ENCODE measurements at places on chromosomes 6 and 20.

- DNase-seq = no peak
These were observed 7.4 kb downstream of the GFOD1 start for GRCh38 chr6:13479971-13480434.

- no peak for DNase-seq
These were observed 5.1 kb upstream of the EPB41L2 start for GRCh38 chr6:131068165-131068564.

DNA sequence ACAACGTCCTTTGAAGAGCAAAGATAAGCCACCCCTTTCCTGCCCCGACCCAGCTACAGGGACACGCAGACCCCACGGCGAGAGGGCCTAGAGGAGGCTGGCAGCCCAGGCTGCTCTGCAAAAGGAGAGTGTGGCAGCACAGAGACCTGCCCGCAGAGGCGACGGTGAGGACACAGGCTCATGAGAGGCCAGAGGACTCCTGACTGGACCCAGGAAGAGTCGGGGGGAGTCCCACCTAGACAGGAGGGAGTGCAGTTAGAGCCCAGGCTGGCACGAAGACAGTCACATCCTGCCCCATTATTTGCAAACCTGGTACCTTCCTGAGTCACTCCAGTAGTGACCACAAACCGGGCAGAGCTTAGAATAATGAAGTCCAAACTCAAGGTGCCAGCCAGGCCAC lies 227.7 kb upstream of the CDH4 start:
- no peak for DNase-seq

DNA sequence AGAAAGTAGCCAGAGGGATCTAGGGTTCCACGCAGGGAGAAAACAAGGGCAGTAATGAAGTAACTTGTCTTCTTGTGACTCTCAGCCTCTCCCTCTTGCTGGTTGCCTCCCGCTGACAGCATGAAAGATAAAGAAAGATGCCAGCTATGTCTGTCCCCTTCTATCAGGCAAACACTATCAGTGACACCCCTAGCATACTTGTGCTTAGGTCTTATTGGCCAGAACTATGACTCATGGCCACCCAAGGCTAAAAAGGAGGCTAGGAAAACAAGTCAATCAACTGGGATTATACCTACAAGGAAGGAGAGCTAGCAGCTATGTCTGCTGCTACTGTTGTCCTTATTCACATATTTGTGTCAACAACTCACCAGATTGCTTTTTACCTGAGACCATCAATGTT lies 206.8 kb upstream of the SOX4 start:
- no peak for DNase-seq

DNA sequence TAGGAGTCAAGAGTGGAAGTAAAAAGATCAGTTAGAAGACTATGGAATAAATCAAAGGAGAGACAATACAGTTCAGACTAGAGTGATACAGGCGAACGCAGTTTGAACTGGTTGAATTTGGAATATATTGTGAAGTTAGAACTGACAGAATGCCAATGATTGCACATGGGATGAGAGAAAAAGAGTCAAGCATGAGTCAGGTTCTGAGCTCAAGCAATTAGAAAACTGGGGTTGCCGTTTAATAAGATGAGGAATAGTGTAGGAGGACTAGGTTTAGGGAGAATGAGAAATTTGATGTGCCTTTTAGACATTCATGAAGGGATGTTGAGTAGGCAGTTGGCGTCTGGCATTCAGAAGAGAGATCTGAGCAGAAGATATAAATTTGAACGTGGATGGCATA lies 8.0 kb downstream of the RNF217 start:
- DNase-seq = no peak

GRCh38 chr20:17995967-17996819 lies 27.4 kb downstream of the MGME1 start:
- DNase-seq = peak; percentile 12

- DNase-seq = no peak
These were observed 184.5 kb downstream of the SYNE1 start for GRCh38 chr6:152452639-152453038.

GRCh38 chr6:137950581-137950980 lies 83.5 kb downstream of the TNFAIP3 start:
- DNase-seq = no peak

DNA sequence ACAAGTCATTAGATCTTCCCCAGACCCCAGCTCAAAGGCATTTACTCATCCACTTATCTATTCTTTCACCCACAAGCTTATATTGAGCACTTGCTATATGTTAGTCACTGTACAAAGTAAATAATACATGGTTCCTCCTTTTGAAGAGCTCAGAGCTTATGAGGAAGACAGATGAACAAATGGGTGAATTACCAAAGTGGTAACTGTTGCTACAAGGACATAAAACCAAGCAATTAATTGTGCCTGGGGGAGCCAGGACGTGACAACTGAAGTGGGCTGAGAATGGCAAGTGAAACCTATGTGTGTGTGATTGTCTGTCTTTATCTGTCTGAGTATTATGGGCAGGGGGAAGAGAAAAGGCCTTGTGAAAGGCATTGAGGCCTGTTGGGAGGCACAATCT lies 45.6 kb upstream of the AKIRIN2 start:
- DNase-seq = no peak

DNA sequence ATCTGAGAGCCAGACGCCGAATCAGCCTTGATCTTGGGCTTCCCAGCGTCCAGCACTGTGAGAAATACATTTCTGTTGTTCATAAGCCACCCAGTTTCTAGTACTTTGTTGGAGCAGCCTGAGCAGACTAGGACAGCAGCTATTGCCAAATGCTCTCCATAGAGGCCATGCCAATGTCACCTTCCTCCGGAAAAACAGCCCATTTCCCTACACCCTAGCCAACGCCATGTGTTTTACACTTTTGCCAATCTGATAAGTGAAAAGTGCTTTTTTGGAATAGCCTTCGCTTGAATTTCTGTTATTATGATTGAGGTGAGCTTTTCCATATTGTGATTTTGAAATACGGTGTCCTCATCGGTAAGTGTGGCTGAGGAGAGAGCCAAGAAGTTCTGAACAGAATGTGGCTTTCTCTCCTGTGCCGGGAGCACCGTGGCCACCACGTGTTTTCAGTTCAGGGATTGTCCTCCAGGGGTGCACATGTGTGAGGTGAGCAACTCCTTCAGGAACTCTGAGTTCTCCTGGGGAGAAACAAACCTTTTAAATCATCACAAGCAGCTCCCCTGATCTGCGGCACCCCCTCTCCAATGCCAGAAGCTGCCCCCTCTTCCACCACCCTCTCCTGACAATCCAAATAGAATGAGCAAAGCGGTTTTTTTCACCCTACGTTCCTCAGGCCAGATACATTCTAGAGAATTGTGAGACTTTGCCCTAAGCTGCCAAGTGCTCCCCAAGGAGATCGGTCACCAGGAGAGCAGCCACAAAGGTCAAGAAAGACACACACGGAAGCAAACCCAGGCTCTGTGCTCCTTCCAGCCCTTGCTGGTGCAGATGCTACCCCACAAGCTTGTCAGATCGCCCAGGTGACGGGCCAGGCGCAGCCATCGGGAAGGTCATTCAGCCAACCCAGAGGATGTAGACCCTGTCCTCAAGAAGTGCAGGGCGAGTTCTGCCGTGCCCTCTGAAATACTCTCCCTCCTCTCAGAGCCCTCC lies 36.0 kb downstream of the TAF8 start:
- DNase-seq = no peak

DNA sequence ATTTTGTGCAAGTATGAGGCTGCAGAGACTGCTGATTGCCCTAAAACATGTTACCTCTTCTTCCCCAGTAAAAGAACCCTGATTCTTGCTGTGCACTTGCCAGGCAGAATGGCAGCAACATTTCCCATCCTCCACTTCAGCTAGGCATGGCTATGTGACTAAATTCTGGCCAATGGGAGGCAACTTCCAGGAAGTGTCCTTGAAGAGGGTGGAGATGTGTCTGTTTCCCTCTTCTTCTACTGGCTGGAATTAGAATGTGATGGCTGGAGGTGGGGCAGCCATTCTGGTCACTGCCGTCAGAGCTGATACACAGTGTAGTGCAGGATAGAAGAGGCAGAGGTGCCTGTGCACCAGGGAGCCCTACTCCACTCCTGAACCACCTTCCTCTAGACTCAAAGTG lies 64.6 kb downstream of the CDH26 start:
- DNase-seq = no peak

DNA sequence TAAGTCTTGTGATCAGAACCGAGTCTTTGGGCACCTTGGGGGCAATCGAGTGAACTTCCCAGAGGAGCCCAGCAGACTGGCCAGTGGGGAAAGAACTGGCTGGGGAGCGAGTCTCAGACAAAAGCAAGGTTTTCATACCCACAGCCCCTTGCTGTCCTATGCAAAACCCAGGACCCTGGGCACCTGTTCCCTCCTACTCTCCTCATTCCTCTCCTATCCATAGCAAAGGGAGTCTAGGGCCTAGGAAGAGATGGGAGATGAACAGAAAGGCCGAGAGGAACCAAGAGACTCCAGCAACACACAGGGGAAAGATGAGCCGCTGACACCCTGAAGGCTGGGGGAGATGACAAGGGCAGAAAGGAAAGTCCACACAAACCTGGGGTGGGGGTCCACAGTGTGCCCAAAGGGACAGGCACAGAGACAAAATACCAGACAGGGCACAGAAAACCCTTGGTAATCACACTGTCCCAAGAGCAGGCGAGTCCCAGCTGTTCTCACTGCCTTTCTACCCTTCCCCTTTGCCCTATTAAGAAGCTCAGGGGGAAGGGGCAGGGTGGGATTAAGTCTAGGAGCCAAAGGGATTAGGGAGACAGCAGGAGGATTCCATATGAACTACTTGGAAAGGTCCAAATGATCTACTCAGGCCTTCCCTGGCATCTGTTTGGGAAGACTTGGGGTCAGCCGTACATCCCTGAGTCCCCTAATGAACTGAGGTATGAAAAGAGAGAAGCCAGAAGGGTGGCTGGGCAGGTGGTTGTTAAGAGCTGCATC lies 6.5 kb downstream of the PPP1R18 start:
- DNase-seq = no peak

- DNase-seq = no peak
These were observed 68.9 kb downstream of the MTHFD1L start for GRCh38 chr6:150934380-150934779.

DNA sequence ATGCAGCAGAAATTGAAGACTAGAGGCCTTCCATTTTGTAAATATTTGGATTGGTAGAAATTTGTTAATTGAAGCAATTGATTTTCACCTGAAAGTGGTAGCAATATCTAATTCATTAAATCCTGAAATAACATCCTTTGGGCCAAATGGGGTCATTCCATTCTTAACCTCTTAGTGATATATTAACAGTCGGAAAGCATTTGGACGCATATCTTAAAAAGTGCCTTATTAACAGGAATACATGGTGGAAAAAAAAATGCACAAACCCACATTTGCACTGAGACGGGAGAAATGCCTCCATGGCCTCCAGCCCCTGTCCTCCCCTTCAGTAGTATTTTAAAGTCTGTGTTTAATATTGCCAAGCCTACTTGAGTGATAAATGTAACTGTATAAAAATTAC lies 205.5 kb downstream of the TFAP2B start:
- no peak for DNase-seq

DNA sequence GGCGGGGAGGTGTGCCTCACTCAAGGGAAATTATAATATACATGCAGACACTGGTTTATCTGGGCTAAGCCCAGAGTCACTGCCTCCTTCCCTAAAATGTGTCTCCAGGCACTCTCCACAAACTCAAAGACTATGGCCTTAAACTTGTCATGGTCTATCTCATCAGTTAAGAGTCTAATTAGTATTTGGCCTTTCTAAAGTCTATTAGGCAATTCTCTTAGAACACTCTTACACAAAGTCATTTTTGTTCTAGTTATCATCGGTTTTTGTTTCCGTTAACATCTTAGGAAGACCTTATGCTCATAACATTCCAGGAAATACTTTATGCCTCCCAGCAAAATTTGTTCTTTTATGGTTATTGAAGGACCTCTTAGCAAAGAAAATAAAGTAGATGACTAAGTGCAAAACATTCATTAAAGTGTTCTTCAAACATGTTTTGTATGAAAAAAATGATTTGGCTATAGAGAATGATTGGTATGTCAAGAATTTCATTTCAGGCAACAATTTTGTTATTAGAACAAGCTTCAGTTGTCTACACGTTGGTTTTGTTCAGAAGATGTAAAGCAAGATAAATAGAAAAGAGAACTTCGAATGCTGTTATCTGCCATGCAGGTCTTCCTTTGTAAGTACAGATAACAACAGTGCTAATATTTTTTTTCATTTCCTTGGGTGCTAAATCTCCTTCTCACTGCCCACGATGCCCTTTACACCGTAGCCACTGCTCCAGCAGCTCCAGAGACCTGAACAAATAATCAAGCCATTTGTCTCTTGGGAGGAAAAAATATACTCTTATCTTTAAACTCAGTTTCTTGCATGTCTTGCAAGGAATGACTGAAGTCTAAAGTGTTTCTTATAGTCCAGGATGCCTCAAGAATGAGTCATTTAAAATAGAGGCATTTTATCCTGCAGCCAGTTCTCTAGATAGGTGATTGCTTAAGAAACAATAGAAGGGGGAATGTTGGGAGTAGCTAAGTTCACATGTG lies 170.4 kb downstream of the HTR1B start:
- no peak for DNase-seq

GRCh38 chr20:22576733-22577514 lies 7.4 kb downstream of the FOXA2 start:
- DNase-seq = no peak

DNA sequence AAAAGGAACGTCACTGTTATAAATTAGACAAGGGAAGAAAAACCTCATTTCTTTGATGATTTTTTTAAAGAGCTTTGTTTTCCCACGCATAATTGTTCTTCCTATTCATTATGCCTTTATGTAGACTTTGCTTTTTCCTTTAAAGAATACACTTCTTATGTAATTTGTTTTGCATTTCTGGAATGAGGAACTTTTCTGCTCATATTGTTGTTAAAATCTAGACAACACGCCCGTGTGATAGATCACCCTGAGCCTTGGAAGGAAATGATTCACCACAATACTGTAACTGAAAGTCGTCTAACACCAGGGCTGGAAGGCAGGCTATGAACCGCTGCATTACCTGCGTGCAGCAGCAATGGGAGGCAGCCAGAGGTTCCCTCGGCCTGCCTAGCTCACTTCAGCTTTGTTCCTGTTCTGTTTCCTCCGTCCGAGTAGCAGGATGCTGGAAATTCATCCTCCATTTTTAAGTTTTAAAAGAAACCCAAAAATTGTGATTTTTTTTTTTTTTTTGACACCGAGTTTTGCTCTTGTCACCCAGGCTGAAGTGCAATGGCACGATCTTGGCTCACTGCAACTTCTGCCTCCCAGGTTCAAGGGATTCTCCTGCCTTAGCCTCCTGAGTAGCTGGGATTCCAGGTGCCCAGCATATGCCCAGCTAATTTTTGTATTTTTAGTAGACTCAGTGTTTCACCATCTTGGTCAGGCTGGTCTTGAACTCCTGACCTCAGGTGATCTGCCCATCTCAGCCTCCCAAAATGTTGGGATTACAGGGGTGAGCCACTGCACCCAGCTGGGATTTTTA lies 49.6 kb upstream of the ZNF217 start:
- DNase-seq = peak; percentile 29

- DNase-seq = no peak
These were observed 191.0 kb downstream of the BACH2 start for GRCh38 chr6:90105506-90106170.

DNA sequence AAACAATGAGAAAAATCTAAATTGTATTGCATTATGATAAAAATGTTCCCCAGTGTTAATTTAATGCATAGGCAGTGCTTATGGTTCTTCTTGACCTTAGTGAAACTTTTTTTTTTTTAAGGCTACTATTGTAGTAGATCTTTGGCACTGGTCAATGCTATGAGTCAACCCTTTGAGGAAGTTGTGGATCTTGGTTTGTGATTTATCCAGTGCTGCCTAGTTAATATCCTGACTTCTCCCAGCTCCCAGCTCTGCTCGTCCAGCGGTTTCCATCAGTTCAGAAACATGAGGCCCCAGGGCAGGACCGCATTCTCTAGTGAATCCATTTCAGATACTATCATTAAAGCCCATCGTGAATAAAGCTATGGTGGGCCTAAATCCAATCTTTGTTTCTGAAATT lies 364.5 kb upstream of the JARID2 start:
- DNase-seq = no peak

All from activated CD8-positive, alpha-beta memory T cell treated with anti-CD3 and anti-CD28 coated beads for 4 hours (primary cell).